AG20443 (cell line): ENCODE measurements at places on chromosomes 16 and 17.

DNA sequence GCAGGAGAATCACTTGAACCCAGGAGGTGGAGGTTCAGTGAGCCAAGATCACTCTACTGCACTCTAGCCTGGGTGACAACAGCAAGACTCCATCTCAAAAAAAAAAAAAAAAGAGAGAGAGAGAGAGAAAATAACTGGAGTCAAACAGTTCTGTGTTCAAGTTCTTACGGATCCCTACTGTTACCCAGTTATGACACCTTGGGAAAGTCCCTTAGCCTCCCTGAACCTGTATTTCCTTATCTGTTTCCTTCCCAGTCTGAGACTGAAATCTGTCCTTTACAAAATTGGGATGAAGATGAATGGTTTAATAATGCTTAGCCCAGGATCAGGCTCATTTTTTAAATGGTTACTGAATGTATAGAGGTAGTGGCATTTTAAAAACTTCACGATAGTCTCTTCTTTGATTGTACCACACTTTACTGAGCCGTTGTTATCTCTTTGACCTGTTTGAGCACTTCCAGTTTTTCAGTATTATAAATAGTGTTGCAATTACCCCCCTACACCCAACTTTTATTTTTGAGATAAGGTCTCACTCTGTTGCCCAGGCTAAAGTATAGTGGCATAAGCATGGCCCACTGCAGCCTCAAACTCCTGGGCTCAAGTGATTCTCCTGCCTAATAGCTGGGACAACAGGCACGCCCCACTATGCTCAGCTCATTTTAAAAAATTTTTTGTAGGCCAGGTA lies 17.1 kb downstream of the ZNF768 start:
- no peak for DNase-seq

DNA sequence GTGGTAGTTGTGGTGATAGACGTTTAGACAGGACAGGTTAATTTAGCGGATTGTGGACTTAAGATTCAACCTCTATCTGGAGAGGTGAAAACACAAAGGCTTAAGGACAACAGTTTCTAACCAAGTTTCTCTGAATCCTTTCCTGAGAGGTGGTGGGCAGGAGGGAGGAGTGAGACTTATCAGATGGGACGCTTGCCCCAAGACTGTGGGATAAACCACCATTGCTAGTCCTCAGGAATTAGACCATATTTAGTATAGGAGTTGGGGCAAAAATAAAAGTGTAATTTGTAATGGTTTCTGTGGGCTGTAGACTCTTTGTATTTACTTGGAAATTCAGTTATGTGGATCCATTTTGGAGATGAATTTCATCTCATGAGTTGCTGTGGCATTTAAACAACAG lies 6.6 kb downstream of the PDP2 start:
- DNase-seq: no peak

DNA sequence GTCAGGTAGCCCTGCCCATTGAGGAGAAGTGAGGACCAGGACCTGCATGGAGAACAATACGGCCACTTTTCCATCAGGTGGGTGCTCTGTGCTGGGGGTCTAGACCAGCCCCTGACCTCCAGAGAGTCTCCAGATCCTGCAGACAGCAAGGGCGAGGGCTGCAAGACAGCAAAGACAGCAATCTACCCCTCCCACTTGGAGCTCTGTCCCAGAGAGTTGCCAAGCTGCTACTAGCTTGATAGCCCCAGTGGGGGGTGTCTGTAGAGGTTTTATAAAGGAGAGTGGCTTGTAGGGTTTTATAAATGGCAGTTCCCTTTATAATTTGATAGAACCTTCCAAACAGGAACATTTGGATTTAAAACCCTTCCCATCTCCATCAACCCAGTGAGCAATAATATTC lies 16.7 kb upstream of the SLFN11 start:
- DNase-seq: no peak

DNA sequence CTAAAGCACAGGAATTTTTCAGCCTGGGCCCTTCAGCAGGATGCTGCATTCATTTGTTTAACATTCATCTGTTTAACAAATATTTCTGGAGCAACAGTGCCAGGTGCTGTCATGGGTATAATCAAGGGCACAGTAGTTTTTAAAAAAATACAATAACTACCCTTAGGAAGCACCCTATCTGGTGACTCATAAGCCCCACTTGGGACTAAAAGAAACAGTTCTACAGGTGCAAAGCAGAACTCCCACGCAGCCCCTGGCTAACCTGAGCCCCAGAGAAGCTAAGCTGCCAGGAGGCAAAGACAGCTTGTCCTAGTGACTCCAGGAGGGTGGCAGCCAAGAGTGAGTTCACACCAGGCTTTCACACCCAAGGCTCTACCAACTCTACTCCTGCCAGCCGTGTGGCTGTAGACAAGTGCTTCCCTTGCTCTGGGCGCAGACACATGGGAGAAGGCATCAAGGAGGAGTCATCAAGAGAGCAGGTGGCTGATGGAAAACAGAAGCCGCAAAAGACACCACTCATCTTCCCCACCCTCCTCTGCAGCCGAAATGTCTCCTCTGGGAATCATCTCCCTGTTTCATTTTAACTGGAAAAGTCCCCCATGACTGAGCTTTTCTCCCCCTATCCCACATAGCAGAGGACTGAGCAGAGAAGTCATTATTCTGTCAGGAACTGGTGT lies 14.4 kb downstream of the CUEDC1 start:
- DNase-seq: no peak

DNA sequence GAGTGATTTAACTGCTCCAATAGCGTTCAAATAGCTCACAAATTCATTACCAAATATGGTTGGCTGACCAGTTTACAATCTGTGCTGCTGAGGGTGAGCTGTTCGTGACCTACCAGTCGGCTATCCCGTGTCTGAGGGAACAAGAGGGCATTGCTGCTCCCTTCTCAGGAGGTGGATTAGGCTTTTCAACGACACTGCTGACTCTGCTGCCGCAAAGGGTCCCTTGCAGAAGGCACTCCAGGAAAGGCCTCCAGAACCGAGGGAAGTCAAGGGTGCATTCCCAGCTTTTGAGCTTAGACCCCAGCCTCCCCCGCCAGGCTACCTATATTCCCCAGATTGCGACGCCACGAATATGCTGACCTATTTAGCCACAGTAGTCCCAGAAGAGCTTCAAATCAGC lies 32.3 kb downstream of the GJC1 start:
- no peak for DNase-seq

DNA sequence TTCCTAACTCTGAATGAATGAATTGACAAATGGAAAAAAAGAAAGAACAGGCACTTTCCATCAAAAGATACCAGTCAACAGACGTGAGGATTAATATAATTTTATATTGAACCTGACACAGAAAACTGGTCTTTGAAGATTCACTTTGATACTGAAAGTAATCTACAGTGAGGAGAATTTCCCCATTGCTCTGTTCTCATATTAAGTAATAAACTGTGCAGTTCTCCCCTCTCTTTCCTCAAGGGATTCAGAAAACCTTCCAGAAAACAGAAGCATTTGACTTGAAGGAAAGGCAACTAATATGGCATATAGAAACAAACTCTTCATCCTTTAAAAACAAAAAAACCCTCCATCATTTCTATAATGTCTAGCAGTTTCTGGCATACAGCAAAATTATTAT lies 2.2 kb downstream of the TEX2 start:
- DNase-seq: no peak
